ENCODE measurements at places on chromosomes 7 and 10.

- no peak for DNase-seq
Observed at GRCh38 chr7:104275900-104276299, 52.5 kb upstream of the LHFPL3 start.

DNA sequence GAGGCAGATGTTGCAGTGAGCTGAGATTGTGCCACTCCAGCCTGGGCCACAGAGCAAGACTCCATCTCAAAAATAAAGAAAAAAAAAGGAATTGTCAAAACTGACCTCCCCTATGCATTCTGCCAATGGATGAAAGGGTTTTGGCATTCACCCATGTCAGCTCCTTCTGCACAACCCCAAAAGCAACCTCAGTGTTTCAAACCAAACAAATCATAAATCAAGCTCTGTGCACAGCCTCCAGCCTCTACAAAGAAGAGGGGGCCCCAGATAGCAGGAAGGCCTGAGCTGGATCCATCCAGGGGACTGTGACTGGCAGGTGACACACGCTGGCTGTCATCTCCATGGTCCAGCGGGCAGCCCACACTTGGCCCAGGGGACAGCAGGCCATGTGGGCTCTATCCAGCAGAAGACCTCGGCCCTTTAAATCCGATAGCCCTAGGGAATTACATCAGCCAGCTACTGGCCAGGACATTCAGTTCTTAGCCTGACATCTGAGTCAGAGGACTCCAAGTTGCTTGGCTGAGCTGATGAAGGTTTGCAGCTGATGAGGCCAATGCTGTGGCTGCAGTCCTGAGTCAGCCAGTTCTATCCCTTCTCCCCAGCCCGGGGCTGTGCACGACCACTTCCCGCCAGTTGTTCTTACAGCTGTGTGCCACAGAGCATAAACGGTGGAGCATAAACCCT, 52.0 kb upstream of the FIGNL1 start:
- DNase-seq: no peak

DNA sequence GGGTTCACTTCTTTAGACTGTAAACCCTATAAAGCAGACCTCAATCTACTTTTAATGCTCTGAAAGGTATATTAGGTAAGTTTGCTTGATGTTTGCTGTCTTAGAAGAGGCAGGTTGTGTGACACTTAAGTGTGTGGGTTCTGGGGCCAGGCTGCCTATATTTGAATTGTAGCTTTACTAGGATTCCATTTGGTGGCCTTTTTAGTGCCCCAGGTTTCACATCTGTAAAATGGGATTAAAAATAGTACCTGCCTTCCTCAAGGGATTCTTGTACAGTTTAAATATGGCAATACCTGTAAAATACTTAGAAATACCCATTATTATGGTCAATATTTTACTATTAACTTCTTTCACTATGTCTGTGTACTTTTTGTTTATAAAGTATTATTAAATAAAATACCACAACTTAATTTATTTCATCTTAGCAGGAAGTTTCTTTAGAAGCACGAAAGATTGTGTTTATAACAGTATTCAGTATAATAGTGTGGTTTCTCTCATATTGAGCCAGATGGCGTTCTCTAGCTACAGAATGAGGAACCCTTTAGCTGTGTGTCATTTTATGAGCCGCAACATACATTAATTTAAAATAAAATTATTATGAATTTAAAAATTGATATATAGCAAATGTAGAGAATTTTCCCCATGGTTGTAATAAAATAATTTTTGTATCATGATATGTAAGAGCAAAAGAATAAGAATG, 94.2 kb downstream of the CDK14 start:
- no peak for DNase-seq

GRCh38 chr10:29450405-29450804, 161.5 kb downstream of the LYZL1 start:
- DNase-seq: no peak

- DNase-seq: no peak
Observed at GRCh38 chr10:6036861-6037321, 25.3 kb downstream of the IL2RA start.

GRCh38 chr7:1521456-1521855, 9.0 kb upstream of the MAFK start:
- DNase-seq: no peak

DNA sequence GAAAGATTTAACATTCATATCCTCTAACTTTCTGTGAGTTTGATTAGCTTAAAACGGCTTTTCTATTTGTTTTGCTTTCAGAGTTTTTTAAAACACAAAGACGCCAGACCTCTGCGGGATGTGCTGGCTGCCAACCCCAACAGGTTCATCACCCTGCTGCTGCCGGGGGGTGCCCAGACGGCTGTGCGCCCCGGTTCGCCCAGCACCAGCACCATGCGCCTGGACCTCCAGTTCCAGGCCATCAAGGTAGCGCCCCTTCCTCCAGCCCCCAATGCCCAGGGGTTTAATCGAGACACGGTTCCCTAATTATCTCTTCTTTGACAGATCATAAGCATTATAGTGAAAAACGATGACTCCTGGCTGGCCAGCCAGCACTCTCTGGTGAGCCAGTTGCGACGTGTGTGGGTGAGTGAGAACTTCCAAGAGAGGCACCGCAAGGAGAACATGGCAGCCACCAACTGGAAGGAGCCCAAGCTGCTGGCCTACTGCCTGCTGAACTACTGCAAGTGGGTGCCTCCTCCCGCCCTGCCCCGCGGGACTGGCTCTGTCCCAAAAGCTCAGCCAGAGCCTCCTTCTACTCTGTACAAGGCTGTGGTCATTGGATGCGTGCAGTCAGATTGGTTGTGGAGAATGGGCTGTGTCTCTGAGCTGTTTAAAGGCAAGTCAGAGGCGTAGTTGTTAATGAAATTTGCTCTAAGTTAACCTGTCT, 71.2 kb downstream of the TRRAP start:
- DNase-seq: no peak

DNA sequence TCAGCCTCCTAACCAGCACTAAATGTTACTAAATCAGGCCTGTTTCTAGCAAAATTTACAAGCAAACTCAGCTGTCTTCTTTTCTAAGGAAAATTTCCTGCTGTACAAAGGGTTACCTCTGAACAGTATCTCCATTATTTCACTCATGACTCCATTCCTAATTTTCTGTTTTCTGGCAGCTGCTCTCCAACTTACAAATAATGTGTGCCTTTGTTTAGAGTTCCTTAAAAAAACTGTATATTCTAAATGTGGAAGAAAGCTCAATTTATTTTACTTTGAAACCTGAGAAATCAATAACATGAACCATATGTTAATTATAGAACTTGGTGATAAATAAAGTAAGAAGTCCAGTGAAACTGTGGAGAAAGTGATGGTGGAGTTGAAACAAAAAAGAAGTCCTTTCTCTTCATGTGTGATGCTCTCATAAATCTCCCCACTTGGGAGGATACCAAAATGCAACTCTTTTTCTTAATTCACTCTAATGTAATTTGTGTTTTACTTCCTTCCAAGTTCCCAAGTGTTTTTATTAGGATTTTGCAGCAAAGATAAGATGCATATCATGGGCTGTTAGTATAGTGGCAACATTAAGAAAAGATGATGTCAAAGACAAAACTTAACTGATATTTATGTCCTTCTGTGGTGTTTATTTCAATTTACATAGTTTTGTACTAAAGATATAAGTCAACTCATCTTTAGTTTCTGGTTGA, 74.8 kb downstream of the CDK6 start:
- DNase-seq: no peak

GRCh38 chr7:127683776-127684681, 32.0 kb downstream of the SND1 start:
- no peak for DNase-seq

DNA sequence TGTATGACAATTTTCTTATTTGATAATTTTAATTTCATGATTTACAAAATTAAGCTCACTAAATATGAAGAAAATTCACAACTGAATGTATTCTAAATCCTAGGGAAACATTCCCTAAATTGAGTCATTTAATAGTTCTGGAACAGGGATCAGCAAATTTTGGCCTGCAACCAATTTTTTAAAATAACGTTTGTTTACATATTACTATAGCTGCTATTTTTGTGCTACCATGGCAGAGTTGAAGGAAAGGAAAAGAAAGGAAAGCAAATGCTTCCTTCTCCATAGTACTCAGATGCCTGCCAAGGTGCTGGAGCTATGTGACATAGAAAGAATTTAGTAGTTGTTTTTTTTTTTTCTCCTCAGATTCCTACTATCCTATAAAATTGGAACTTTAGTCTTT, 1307.7 kb upstream of the LRRTM3 start:
- no peak for DNase-seq

GRCh38 chr7:141073641-141074161, at the start of gene TMEM178B:
Gene TMEM178B, plus strand, starts transcription at chr7:141074064.
- DNase-seq: peak; percentile 8

DNA sequence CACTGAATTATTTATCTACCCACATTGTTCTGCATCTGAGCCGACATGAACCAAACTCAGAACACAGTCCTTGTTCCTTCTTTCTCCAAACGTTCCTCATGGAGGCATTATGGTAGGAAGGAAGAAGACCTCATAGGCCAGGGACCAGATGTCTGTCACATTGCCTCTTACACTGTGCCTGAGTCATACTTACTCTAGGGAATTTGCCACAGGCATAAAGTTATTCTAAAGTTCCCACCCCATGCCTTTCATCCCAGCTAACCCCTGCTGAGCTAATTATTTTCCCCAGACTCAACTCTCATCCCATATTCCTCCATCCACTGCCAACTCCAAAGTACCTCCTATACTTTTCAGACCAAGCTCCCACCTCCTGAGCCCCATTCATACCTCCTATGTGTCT, 21.2 kb downstream of the MAT1A start:
- DNase-seq: no peak

GRCh38 chr7:23135755-23136154, 30.2 kb downstream of the KLHL7 start:
- DNase-seq: no peak

DNA sequence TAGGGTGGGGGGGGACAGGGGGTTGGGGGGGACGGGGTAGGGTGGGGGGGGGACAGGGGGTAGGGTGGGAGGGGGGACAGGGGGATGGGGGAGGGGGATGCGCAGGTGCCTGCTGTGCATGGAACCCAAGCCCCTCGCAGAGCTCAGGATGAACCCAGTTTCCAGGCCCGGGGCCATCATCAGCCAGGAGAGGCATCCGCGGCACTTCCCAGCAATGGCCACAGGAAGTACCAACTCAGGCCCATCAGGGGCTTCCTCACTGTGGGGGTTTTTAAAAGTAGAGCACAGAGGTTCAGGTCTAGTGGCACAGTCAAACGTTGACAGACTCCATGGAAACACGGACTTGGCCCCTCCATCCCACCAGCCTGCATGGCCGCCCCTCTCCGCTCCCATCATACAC, 172.7 kb downstream of the DIP2C start:
- DNase-seq: no peak

GRCh38 chr10:60123172-60123571, 216.8 kb upstream of the CCDC6 start:
- no peak for DNase-seq

DNA sequence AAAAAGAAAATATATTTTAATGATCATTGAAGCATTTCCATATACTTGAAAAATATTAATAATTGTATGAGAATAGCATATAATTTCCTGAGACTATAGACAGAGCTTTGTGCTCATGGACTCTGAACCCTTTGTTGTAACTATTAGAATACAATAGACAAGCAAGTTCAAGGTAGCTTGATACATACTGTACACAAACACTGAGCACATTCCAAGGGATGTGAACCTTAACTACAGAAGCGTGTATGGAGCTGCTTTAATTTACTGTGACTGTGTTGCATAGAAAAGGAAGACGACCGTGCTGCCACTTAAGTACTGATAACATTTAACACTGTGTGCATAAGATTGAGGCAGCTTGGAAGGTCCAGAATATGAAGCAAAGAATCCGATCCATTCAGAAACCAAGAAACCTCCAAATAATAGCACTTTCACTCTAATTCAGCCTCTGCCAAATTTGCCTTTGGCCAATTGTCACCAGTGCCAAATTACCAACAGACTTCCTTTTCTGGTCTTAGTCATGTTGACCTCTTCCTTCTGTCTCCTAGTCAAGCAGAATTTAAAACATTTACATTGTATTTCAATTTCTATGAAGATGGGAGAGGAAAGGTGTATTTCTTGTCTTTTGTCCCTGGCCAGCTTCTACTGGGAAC, 566.1 kb upstream of the GALNT17 start:
- DNase-seq: no peak

- no peak for DNase-seq
Observed at GRCh38 chr7:158824028-158824427, 5.3 kb downstream of the ESYT2 start.

DNA sequence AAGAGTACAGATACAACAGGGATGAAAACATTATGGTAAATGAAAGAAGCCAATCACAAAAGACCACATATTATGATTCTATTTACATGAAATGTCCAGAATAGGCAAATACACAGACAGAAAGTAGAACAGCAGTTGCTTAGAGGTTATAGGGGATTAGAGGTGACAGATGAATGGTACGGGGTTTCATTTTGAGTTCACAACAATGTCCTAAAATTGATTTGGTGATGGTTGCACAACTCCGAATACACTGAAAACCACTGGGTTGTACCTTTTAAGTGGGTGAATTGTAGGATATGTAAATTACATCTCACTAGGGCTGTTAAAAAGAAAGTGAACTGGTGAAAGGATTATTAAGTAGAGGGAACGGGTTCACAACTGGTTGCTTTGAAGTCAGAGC, 76.3 kb upstream of the MRLN start:
- no peak for DNase-seq

DNA sequence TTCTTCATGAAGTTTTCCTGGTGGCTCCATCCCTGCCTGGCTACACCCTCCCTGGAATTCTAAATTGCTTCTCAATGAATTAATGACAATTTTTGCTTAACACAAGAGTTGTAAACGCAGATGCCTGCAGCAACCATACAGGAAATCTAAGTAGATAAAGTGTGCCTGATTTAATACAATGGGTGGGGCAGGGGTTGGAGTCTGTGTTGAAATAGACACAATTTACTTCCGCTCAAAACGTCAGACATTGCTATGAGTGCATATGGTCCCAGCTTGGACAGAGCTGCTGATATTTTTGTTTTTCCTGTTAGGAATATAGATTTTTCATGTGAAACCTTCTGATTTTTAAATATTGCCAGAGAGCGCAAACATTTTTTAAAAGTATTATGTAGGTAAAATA, 1235.0 kb upstream of the SORCS1 start:
- DNase-seq: no peak

- no peak for DNase-seq
Observed at GRCh38 chr7:67496589-67496988, 500.0 kb downstream of the TYW1 start.

- DNase-seq: no peak
Observed at GRCh38 chr10:22643775-22644174, 70.6 kb downstream of the PIP4K2A start.

- DNase-seq: no peak
Observed at GRCh38 chr10:59993931-59994330, 87.6 kb upstream of the CCDC6 start.

DNA sequence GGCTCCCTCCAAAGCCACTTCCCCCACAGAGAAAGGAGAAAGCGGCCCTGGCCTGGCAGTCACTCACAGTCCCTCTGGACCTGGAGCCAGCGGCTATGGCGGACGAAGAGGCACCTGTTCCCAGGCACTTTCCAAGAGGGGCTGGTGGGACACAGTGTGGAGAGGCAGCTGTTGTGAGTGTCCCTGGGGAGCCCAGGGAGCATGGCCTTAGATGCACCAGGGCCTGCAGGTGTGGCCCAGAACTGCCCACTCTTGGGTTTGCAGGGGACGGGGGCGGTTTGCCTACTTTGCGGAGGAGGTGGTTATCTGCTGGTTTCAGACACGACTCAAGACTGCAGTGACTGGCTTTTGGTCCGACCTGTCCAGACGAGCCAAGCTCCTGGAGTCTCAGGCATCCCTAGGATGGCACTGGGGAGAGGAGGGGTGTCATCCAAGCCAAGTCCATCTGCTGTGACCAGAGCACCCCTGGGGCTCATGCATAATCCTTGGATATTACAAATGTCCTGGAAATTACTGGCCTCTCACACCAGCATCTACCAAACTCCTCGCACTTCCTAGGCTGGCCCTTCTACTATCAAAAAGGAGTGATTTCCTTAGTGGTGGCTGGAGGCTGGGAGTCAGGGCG, 18.4 kb downstream of the CTBP2 start:
- no peak for DNase-seq

Measured in activated T-cell treated with anti-CD3 and anti-CD28 coated beads for 48 hours (primary cell).